ENCODE measurements at places on chromosomes 7 and 10. TPM values are rescaled to one million over a fixed set of nuclear protein-coding genes. Genes with fewer than 3 reads are reported as not detected.

GRCh38 chr10:22611425-22612115 lies 102.8 kb downstream of the PIP4K2A start:
- H3K4me1 ChIP-seq: peaks cover 18% of the 10 kb centered on the region
- no peaks in the 10 kb centered on the region for H3K27me3 ChIP-seq
- H3K27ac ChIP-seq: no peak overlapping the region
- H3K36me3 ChIP-seq: peaks cover 15% of the 10 kb centered on the region
- DNase-seq: no peak

GRCh38 chr7:80940539-80941207 lies 21.8 kb upstream of the SEMA3C start:
- peaks cover 31% of the 10 kb centered on the region for H3K4me1 ChIP-seq
- H3K4me3 ChIP-seq: no peak overlapping the region
- no peak for DNase-seq
- H3K27ac ChIP-seq: no peak overlapping the region

- H3K27me3 ChIP-seq: no peaks in the 10 kb centered on the region
- H3K36me3 ChIP-seq: no peaks in the 10 kb centered on the region
- H3K4me1 ChIP-seq: peaks cover 40% of the 10 kb centered on the region
- no peak for DNase-seq
- H3K27ac ChIP-seq: peak overlapping the region; percentile 83
These were observed 734 bp downstream of the PTPN12 start for GRCh38 chr7:77537778-77538280.

GRCh38 chr10:133258066-133258817 lies 18.4 kb downstream of the ADAM8 start:
- peaks cover 40% of the 10 kb centered on the region for H3K4me1 ChIP-seq
- peak overlapping the region; percentile 92 for H3K27ac ChIP-seq
- no peaks in the 10 kb centered on the region for H3K27me3 ChIP-seq
- peak overlapping the region; percentile 54 for H3K4me3 ChIP-seq
- DNase-seq: no peak
- H3K36me3 ChIP-seq: no peaks in the 10 kb centered on the region

PRSS58 gene
- not detected for total RNA-seq

CTTNBP2 gene
- 5.4 TPM for total RNA-seq

MMP21 gene
- total RNA-seq: not detected

PGAM2 gene
- total RNA-seq: 0.27 TPM

DNA sequence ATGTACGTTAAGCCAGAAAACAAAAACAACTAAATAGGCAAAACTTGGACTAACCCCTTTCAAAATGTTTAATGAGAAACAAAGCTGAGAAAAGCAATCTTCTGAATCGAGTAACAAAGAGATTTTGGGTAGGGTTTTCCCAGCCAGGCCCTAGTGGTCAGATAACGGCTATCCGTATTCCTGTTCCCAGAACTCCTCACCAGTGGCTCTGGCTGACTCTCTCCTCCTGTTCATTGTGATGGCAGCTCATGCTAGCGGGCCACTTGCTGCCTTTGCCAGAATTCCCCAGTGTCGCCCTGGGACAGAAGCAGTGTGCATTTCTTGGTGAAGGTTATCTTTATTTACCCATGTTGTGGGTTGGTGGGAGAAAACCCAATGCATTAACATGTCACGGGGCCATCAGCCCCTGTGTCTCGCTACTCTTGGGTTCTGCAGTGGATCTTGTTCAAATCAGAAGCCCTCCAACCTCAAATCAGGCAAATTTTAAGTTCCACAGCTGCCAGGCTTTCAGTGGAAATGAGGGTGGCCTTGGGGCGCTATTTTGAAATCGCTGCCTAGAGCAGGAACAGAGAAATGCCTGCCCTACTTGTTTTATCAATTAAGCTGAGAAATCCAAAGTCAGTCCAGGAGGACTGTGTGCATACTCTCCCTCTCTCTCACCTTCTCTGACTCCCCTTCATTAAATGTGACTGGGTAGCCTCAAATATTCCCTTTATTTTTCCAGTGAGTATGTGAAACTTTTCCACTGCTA lies 164.5 kb upstream of the NPVF start:
- H3K27ac ChIP-seq: no peak overlapping the region
- no peaks in the 10 kb centered on the region for H3K4me1 ChIP-seq

GRCh38 chr10:71088054-71088453 lies 124.3 kb upstream of the UNC5B start:
- H3K27me3 ChIP-seq: no peaks in the 10 kb centered on the region
- H3K4me3 ChIP-seq: no peak overlapping the region

HBP1 gene
- 24.3 TPM for total RNA-seq

- no peaks in the 10 kb centered on the region for H3K27me3 ChIP-seq
- H3K4me1 ChIP-seq: no peaks in the 10 kb centered on the region
These were observed 246.2 kb downstream of the ETV1 start for GRCh38 chr7:13743226-13743625.

DNA sequence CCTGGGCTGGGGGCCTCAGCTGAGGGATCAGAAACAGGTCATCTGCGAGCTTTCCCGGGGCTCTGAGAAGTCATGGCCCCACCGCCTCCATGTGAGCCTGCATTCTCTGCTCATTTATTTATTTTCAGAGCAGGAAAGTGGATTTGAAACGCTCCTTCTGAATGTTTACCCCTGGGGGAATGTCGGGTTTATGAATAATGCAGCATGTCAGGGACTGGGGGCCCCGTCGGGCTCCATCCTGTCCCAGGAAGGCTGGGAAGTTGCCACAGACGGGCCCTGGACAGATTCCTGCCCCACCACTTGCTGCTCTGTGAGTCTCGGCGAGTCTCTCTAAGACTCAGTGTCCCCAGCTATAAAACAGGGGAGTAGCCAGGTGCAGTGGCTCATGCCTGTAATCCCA lies 11.9 kb upstream of the GTF2IRD1 start:
- H3K27ac ChIP-seq: no peak overlapping the region
- no peak overlapping the region for H3K4me3 ChIP-seq
- H3K4me1 ChIP-seq: no peaks in the 10 kb centered on the region
- DNase-seq: no peak
- H3K36me3 ChIP-seq: no peaks in the 10 kb centered on the region

DNA sequence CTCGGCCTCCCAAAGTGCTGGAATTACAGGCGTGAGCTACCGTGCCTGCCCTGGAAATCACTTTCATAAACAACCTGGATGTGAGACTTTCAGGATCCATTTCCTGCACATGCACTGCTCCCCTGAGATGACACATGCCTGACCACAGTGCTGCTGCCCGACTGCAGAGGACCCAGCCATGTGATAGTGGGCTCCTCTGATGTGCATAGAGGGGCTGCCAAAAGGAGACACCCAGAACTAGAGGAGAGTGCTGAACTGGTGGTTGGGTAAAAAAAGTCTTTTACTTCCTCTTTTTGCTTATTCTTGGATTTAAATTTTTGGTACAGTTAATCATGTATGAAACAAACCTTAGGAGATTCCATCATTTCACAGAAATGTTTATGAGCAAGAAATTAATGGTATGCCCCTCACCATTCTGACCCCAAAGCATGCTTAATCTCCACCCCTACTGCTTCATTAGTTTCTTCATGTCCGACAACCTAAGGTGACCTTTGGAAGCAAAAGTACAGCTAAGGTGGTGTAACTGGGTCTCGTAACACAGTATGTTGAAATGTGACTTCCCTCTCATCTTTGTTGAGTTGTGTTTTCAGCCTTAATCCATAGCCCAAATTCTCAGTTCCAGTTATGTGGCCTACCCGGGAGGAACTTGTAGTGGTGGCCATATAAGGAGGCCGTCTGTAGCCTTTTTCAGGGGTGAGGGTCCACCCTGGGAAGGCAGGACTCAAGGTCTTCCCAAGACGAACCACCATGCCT lies 111.1 kb downstream of the RNF216 start:
- no peak overlapping the region for H3K27ac ChIP-seq
- no peaks in the 10 kb centered on the region for H3K4me1 ChIP-seq
- H3K4me3 ChIP-seq: no peak overlapping the region
- H3K36me3 ChIP-seq: no peaks in the 10 kb centered on the region

- no peak overlapping the region for H3K27ac ChIP-seq
- H3K4me1 ChIP-seq: peaks cover 6% of the 10 kb centered on the region
- H3K27me3 ChIP-seq: no peaks in the 10 kb centered on the region
- H3K36me3 ChIP-seq: no peaks in the 10 kb centered on the region
- no peak overlapping the region for H3K4me3 ChIP-seq
These were observed 145.3 kb downstream of the NOC3L start for GRCh38 chr10:94217411-94217810.

GRCh38 chr10:132906106-132906505 lies 36.3 kb downstream of the CFAP46 start:
- no peak overlapping the region for H3K27ac ChIP-seq
- peaks cover 11% of the 10 kb centered on the region for H3K4me1 ChIP-seq
- no peaks in the 10 kb centered on the region for H3K27me3 ChIP-seq
- no peak for DNase-seq
- H3K4me3 ChIP-seq: no peak overlapping the region

PPP1R17 gene
- total RNA-seq: not detected

DNA sequence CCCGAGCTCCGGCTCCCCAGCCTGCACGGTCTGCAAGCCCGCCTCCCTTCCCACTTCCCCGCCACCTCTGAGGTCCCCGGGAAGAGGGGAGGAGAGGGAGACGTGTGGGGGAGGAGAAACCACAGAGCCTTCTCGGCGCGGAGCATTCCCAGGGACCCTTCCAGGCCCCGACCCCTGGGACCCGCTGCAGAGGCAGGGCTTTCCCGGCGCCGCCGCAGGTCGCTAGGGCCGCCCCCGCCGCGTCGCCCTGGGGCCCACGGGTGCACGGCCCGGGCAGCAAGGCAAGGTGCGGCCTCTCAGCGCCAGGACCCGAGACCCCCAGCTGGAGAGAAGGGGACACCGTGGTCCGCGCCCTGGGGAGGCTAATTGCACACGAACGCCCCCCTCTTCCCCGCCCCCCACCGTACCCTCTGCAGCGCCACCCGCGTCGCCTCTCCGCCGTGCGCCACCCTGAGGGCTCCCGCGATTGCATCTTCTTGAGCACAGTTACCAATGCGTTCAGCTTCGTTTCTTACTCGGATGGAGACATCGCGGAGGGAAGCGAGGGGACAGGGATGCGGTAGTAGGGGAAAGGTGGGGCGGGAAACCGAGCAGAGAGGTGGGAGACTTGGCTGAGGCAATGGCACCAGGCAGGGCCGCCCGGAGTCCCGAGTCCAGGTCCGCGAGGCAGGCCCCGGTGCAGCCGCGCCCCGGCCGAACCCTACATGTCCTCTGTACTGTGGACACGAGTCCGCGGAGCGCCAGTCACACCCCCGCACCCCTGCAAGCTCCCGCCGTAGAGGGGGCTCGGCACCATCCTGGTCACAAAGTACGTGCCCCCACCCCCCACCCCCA lies 28.9 kb downstream of the SKIDA1 start:
- peaks cover 3% of the 10 kb centered on the region for H3K27me3 ChIP-seq
- peaks cover 20% of the 10 kb centered on the region for H3K4me1 ChIP-seq
- no peak for DNase-seq
- H3K27ac ChIP-seq: peak overlapping the region; percentile 83
- H3K36me3 ChIP-seq: no peaks in the 10 kb centered on the region

GIMAP7 gene
- total RNA-seq: 0.25 TPM

DNA sequence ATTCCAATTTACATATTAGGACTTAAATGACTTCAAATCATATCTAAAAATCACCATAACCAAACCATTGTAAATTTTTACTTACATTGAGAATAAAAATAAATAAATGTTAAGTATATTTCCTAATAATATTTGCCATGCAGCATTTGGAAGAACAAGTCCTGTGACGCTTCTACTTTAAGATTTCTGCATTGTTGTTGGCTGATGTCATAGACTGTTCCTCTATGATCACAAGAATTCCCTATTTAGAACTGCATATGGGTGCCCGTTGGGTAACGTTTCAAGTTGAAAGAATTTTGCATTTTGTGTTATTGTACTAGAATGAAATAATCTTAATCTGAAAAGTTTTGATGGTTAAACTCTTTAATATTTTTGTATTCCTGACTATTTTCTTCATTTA lies 5.1 kb upstream of the ITGB1 start:
- H3K4me3 ChIP-seq: no peak overlapping the region
- DNase-seq: no peak

- no peak for DNase-seq
- no peak overlapping the region for H3K4me3 ChIP-seq
- H3K27ac ChIP-seq: no peak overlapping the region
- H3K27me3 ChIP-seq: no peaks in the 10 kb centered on the region
- H3K4me1 ChIP-seq: no peaks in the 10 kb centered on the region
- H3K36me3 ChIP-seq: no peaks in the 10 kb centered on the region
These were observed 3.6 kb downstream of the ADARB2 start for GRCh38 chr10:1733720-1734119.

ERVW-1 gene
- not detected for total RNA-seq

LRRD1 gene
- not detected for total RNA-seq

GRCh38 chr7:128847721-128848211 lies 14.9 kb upstream of the ATP6V1F start:
- no peaks in the 10 kb centered on the region for H3K4me1 ChIP-seq
- H3K27me3 ChIP-seq: no peaks in the 10 kb centered on the region
- no peak overlapping the region for H3K4me3 ChIP-seq
- no peak overlapping the region for H3K27ac ChIP-seq

SNX8 gene
- 41.7 TPM for total RNA-seq

VSTM4 gene
- 0.07 TPM for total RNA-seq

AKR1C1 gene
- total RNA-seq: 2.1 TPM

RBM28 gene
- total RNA-seq: 66.3 TPM

DNA sequence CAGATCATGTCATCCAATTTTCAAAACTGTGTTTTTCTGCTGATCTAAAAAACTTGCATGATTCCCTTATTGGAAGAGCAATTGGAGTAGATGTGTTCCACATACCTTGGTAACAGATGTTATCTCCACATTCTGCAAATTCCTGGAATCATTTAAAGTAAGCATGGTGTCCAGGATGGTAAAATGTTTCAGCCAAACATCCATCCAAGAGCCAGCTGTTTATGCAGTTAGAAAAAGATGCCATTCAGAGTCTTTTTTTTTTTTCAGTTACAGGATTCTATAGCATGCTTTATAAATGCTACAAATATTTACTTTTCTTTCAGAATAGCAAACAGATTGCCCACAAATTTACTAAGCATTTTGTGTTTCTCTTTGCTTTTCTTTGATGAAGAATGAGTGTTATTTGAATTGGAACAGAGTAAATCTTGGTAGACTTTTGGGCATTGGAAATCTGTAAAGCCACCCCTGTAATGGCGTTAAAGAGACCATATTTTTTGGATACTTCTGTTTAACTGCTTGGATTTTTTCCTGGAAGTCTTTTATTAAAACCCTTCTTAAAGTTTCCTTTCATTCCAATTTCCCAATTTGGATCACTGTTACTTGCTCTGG lies 149.8 kb downstream of the GNAT3 start:
- H3K27me3 ChIP-seq: no peaks in the 10 kb centered on the region
- no peak overlapping the region for H3K27ac ChIP-seq
- H3K4me1 ChIP-seq: no peaks in the 10 kb centered on the region

DNA sequence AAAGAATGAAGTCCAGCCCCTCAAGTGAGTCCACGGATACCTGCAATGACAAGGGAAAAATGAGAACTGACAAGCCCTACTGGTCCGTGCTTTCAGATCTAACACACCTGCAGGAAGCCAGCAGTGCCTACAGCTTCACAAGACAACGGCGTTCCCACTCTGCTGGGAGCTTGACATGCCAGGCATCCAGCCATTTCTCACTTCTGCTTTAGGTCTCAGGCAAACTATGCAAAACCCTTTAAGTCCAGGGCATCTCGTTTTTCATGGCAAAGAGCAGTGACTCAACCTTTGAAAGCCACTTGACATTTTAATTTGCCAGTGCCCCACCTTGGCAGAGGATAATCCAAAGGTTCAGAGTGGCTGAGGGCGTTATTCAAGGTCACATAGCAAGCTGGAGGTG lies 49.1 kb upstream of the GPAM start:
- no peak overlapping the region for H3K27ac ChIP-seq
- H3K36me3 ChIP-seq: no peaks in the 10 kb centered on the region
- no peak for DNase-seq
- no peak overlapping the region for H3K4me3 ChIP-seq

FAM25C gene
- total RNA-seq: not detected

Data from HCT116 (cell line).